Left lobe of liver (tissue), 2 donors: ENCODE measurements at places on chromosomes 5 and 9. TPM values are rescaled to one million over a fixed set of nuclear protein-coding genes. Genes with fewer than 3 reads are reported as not detected.
A peak's percentile ranks its signal among the peaks of the same experiment; 100 is the strongest.

The OR1L1 gene
- not detected for total RNA-seq

The CATSPER3 gene
- total RNA-seq: 0.86 TPM

The AGPAT2 gene
- total RNA-seq: 213 TPM

The C8G gene
- total RNA-seq: 411 TPM

- DNase-seq: no peak
Measured at GRCh38 chr9:121545150-121545874, 45.7 kb upstream of the GGTA1 start.

GRCh38 chr5:123099514-123100151, 10.6 kb downstream of the PRDM6 start:
- DNase-seq: no peak

GRCh38 chr9:19320495-19320894, 59.5 kb downstream of the RPS6 start:
- no peak for DNase-seq

GRCh38 chr9:134168757-134169550, 4.6 kb upstream of the RNU6ATAC start:
- no peak for DNase-seq

DNA sequence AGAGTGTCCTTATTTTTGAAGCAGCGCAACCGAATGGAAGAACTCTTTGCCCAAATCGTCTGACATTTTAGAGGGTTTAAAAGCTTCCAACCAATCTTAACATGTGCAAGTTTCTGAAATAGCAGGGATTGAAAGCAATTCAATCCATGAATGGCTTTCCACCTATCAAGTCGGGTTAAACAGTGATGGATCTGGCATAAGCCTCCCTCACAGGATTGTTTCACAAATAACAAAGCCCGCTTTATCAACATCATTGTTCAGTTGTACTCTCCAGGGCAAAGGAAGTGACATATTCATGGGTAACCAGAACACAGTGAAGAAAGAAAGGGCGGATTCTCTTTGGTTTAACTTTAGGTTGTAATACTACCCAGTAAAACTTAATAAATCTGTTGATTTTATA, 497.3 kb downstream of the MTRR start:
- no peak for DNase-seq

GRCh38 chr9:95726756-95727155, 148.7 kb upstream of the ERCC6L2 start:
- no peak for DNase-seq

DNA sequence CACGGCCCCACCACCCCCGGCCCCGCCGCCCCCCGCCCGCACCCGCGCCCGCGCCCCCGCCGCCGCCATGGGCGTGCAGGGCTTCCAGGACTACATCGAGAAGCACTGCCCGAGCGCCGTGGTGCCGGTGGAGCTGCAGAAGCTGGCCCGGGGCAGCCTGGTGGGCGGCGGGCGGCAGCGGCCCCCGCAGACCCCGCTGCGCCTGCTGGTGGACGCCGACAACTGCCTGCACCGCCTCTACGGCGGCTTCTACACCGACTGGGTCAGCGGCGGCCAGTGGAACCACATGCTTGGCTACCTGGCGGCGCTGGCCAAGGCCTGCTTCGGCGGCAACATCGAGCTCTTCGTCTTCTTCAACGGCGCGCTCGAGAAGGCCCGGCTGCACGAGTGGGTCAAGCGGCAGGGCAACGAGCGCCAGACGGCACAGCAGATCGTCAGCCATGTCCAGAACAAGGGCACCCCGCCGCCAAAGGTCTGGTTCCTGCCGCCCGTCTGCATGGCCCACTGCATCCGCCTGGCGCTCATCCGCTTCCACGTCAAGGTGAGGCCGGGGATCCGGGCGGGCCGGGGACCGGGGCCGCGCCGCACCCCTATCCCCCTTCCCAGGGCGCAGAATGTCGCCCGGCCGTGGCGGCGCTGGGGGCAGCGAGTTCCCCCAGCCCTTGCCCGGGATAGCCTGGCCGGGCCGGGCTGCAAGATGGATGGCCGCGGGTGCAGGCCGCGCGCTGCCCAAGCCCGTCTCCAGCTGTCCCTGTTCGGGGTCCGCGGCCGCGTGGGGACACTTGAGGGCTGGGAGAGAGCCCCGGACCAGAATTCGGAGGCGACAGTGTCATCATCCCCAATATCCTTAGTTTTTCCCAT, 594 bp downstream of the FAM120A start:
- peak; percentile 69 for DNase-seq

DNA sequence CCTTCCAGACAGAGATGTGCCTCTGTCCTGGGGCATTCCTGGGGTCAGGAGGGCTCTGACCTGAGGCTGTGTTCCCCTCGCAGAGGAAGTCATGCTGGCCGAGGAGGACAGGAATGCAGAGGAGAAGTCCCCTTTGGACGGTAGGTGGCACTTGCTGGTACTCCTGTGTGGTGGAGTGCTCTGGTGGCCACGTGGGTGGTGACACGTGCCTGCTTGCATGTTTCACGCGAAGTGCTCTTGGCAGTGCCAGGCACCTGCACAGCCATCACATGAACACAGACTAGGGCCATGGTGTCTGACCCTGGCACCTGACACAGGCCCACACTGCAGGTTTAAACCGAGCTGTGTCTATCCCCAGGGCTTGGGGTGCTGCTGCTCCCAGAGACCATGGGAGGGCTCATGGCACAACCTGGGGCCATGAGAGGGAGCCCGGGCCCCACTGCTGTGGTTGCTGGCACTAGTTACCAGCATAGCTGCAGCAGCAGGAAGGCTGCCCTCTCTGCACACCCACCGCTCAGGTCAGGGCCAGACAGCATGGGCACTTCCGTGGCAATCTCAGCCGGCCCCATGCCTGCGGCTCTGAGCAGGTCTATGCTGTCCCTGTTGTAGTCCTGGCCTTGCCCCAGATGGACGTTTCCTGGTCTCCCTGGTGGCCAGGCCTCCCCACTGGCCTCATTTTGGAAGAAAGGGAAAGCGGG, 79.3 kb downstream of the CACNA1B start:
- DNase-seq: peak; percentile 27

DNA sequence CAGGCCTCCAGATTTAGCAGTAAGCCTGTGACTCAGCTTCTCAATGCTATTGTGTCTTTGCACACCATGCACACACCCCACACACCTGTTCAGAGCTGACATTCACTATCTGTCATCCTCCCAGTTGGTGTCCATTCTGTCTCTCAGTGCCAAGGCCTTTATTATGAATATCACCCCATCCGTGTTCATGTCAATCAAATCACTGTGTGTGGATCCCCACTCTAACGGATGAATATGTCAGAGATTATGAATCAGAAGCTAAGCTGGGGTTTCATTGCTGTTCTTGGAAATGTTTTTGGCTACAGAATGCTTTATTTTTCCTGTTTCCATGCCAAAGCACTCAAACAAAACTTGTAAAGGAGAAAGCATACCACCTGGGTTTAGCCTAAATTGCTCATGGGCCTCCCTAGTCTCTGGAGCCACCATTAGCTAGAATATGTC, 9.4 kb upstream of the MAMDC2 start:
- no peak for DNase-seq
